Activated CD4-positive, alpha-beta memory T cell treated with anti-CD3 and anti-CD28 coated beads for 36 hours (primary cell): ENCODE measurements at places on chromosomes 6 and 20.

- no peak for DNase-seq
These were observed 207.6 kb downstream of the OGFRL1 start for GRCh38 chr6:71496018-71496721.

- DNase-seq: no peak
These were observed 41.8 kb downstream of the TIAM2 start for GRCh38 chr6:155036907-155037306.

DNA sequence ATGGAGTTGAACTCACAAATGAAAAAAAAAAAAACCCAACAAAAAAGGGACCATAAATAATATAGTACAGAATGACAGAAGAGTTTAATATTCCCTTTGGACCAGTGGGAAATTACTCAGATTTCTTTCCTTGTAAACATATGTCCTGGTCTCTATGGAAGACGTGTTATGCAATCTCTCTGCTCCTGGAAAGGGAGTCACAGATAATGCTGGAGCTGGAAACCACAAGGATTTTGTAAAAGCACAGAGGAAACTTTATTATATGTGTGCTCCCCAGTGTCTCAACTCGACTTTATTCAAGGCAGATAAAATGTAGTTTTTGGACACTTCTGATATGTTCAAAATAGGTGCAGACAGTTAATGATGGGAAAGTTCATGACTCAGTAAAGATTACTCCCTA, 88.1 kb upstream of the ZFP64 start:
- no peak for DNase-seq

GRCh38 chr20:32777177-32777956, 15.2 kb downstream of the DNMT3B start:
- DNase-seq: no peak

- DNase-seq: no peak
These were observed 149.3 kb downstream of the ADAT2 start for GRCh38 chr6:143301188-143301587.
